ENCODE measurements at places on chromosomes 3 and 15.
A peak's percentile ranks its signal among the peaks of the same experiment; 100 is the strongest.

DNA sequence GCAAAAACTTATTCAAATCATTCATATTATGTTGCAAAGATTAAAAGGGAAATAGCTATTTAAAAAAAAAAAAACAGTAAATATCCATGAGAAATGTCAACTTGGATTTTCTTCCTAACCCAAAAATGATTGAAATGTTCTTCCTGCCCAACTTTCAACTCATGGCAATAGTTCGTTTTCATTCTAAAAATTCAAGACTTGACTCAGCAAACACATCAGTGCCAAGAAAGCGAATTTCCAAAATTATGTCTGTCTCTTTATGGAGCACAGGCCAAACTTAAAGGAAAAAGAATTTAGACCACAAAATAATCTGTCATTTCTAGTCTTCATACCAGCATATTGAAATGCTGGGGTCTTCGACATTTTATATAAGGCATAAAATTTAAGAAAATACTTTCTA is 63.7 kb downstream of the MAGI1 start:
- DNase-seq: no peak

DNA sequence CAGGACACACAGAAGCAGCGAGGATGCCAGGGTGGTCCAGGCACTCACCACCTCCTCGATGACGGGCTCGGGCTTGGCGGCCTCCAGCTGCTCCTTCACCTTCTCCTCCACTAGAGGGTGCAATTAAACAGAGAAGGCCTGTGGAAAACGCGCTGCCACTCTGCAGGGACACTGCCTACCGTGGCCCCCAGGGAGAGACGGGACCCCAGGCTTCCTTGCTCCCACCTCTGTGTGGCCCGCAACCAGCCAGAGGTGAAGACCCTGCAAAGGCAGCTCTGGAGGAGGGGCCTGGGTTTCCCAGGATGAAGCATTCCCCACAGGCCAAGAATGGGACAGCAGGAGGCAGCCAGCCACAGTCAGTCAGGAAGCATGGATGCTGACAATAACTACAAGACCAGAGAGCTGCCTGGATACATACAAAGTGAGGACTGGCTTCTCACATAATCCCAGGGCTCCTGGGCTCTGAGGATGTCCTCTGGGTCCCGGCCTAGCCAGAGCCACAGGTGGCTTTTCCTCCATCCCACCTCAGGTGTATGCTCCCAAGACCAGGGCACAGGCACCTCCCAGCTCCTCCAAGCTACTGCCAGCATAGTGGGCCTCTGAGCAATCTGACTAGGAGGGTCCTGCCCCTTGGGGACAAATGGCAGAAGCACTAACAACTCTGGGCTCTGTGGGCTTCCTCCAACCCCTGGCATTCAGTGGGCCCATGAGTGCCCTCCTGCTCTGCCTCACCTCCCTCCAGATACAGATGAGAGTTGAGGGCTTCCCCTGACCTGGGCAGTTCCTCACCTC is 46.2 kb downstream of the PTH1R start:
- DNase-seq: peak; percentile 59

DNA sequence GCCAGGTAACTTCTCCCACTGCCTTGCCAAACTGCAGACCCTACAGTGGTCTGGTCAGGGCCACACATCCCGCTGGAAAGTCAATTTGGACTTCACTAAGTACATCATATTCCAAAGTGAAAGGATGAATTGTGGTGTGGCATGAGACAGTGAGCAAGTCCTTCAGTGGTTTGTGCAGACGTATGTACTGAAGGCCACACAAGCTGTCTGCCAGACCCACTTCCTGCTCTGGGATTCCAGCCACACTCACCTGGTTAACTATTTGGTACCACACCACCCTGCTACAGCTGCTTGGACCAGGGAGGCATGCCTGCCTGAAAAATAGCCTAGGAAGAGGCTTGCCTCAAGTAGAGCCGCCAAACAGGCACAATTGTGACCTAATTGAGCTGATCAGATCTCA is 94.1 kb upstream of the STRIT1 start:
- DNase-seq: no peak

DNA sequence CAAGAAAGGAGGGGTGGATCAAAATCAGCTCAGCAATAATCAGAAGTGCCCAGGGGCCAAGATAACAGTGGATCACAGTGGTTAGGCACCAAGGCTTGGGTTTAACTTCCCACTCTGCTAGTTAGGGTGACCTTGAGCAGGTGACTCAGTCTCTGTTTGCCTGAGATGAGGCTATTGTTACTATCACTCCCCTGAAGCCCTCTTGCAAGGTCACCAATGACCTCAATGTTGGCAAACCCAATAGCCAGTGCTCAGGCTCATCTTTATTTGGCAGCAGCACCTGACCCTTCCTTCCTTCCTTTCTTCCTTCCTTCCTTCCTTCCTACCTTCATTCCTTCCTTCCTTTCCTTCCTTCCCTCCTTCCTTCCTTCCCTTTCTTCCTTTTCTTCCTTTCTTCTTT is 102.4 kb upstream of the HACD2 start:
- DNase-seq: no peak

DNA sequence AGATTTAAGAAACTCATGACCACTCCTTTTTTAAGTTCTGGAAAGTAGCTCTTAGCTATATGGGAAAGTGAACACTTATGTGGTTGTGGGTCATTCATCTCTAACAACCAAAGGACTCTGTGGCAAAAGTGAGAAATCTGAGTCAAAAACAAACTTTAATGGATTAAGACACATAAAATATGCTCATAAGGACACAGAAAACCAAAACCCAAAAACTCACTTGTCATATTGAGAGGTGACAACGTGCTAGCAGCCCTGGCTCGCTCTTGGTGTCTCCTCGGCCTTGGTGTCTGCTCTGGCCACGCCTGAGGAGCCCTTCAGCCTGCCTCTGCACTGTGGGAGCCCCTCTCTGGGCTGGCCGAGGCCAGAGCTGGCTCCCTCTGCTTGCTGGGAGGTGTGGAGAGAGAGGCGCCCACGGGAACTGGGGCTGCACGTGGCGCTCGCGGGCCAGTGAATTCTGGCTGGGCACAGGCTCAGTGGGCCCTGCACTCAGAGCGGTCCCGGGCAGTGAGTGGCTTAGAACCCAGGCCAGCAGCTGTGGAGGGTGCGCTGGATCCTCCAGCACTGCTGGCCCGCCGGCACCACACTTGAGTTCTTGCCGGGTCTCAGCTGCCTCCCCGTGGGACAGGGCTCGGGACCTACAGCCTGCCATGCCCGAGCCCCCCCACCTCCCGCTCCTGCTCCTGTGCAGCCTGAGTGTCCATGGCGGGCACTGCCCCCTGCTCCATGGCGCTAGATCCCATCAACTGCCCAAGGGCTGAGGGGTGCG is 30.3 kb upstream of the SKIL start:
- peak; percentile 6 for DNase-seq

GRCh38 chr15:70269991-70270751 is 172.5 kb upstream of the TLE3 start:
- DNase-seq: no peak

DNA sequence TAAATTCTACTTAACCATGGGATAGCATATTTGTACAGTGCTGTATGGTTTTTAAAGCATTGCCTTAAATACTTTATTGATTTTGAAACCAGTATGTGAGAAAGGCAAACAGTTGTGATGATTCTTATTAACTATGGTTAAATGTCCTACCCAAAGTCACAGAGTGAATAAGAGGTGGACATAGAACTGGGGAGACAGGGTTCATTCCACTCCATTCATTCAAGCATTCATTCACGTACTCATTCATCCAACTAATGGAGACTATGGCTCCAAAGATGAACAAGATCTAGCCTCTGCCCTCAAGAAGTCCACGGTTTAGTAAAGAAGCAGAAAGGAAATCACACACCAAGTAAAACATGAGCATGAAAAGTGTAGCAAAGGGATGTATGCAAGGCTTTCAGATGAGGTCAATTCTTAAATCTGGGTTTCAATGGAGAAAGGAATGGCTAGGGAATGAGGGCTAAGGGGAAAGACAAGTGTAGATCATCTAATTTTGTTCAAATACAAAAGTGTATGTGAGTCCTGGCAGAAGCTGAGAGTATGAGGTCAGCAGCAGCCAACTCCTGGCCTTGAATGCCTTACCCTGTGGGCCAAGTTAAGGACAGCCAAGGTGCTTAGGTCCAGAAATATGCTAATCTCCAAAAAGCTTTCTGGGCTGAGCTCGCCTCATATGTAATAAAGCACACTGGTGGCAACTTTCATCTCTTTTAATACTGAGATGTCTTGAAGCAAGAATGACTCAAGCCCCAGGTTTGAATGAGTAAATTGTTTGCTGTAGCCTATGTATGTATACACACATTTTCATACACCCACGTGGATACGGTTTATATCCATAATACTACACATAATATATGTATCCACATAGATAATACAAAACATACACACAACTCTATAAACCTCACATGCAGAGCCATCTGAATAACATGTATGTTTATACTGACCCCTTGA is 4.3 kb downstream of the TNIK start:
- no peak for DNase-seq

- DNase-seq: no peak
Observed at GRCh38 chr3:121718205-121718846, 31.2 kb downstream of the GOLGB1 start.

- DNase-seq: no peak
Observed at GRCh38 chr15:43517354-43518196, at the start of gene MAP1A. Gene MAP1A, plus strand, starts transcription at chr15:43517608. Its CDS starts 3,866 bp downstream, at chr15:43521474.

- DNase-seq: no peak
Observed at GRCh38 chr3:161401389-161401788, 30.1 kb upstream of the SPTSSB start.

DNA sequence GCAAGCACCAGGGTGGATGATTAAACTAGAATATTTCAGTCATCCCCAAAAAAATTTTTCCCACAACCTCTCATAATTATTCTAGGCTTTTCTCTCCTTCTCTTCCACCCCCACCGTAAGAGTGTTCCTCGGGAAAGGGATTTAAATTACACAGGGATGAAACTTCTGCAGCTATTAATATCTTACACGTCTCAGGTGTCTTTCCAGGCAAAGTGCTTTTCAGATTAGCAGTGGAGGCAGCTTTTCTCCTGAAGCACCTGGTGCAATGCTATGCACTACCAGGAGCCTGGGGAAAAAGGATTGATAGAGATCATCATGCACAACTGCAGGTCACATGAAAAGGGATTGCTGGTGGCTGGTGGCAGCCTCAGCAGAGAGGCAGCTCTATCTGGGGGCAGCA is 250.4 kb downstream of the NTRK3 start:
- no peak for DNase-seq

GRCh38 chr3:42742688-42743087 is 30.4 kb downstream of the CCDC13 start:
- no peak for DNase-seq

GRCh38 chr3:158084651-158085050 is 21.6 kb downstream of the SHOX2 start:
- DNase-seq: no peak

DNA sequence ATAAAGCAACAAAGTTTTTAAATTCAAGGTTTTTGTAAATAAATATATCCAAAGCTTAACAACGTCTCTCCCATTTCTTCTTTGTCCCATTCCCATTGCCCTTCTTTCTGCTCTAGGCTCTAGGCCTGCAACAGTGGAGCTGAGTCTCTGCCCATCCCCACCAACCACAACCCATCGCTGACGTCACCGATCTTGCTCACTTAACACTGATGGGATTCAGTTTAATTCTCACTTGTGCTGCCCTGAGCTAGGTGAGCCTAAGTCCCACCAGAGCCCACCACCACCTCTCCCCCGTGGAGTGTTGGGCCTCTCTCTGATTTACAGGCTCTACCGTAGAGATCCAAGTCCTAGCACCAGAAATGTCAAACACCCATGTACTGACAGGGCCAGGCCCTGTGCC is 61.3 kb upstream of the RAB6B start:
- DNase-seq: no peak

DNA sequence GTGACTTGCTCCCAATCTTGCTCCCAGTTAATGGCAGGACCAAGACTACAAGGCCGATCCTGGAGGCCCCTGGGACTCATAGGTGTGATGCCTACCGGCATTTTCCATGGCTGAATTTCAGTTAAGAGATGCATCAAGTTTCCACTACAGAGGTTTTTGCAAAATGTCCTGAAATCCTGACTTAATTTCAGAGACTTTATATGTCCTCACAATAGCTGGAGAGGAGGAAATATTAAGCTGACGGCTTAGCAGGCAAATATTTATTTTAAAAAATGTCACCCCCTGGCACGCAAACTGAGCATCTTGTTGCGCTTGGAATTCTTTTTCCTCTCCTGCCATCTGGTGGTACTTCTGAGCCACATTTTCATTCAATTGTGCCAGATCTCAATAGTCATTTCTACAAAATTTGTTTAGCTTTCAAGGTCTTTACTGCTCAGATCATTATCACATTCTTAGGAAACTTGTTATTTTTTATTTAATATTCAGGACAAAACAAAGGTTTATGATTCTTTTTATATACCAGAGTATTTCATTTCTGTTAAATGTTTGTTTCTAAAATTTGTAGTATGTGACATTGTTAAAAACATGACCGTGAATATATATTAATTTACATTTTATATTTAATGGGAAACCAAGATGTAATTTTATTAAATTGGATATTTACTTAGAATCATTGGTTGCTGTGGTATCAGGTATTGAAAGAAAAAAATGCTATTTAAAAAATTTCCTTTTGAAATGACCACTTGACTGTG is 189.2 kb upstream of the THRB start:
- no peak for DNase-seq

- DNase-seq: no peak
Observed at GRCh38 chr15:35173444-35174118, 88.5 kb upstream of the NANOGP8 start.

DNA sequence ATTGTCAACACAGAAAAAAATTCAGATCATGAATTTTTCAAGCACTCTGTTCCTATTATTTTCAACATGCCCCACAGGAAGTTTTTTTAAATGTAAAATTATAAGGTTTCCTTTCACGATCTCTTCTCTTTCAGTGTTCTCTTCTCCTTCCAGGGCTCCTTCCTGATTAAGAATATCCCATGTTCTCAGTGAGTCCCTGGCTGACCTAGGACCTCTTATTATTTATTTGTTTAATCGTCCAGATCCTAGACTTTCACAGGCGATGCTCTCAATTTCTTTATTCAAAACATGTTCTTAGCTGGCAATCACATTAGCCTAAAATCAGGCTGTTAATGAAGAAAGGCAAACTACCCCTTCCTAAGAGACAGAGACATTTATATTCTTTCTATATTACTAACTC is 124.3 kb downstream of the ABI3BP start:
- DNase-seq: no peak

DNA sequence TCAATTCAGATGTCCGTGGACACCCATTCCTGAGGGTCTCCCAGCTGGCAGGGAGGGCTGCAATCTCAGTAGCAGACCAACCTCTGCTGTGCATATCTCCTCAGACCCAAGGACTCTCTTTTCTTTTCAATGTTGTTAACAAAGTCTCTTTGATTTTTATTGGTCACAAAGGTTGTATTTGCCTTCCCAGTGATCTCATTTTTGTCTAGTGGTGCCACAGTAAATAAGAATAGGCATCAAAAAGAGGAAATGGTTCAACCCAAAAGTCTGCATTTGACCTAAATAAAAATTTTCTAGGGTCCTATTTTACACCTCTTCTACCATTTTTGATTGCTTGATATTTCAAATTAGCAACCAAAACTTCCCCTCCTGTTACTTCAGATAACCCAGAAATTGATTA is 225.9 kb downstream of the CDIN1 start:
- no peak for DNase-seq

- no peak for DNase-seq
Observed at GRCh38 chr3:35969406-35969805, 330.1 kb downstream of the ARPP21 start.

Data from immature natural killer cell (primary cell).